GM23248 (cell line): ENCODE measurements at places on chromosomes 11 and 22. TPM values are rescaled to one million over a fixed set of nuclear protein-coding genes. Genes with fewer than 3 reads are reported as not detected.
A peak's percentile ranks its signal among the peaks of the same experiment; 100 is the strongest.

DNA sequence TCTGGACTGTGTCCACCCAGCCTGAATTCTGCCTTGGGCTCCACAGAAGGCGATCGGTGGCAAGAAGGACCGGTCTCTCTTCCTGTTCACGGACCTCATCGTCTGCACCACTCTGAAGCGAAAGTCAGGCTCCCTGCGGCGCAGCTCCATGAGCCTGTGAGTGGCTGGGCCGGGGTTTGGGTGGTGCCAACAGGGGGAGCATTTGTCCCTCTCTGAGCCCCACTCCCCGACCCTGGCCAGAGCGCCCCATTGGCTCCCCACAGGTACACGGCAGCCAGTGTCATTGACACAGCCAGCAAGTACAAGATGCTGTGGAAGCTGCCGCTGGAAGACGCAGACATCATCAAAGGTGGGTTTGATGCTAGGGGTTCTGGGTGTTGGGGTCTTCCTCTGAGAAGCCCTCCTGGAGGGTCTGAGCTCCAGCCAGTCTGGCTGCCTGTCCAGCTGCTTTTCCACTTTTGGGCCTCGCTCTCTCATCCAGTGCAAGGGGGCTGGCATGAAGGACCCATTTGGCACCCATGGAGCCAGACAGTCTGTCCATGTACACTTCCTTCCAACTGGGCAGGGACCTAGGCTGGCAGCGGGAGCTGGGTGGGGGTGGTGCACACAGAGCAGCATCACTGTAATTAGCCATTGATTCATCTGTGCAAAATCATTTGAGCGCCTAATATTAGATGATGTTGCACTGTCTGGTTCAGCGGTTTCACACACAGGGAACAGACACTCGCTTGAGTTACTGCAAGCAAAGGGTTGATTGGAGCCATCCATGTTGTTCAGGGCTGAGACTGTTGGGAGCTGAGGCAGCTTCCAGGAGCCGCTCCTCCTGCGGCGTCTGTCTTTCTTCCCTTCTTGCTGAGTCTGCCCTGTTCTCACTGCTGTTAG, 19.0 kb upstream of the RELT start:
- no peak for DNase-seq
- peaks cover 4% of the 10 kb centered on the region; the same call in 1 of the 2 replicates for H3K4me1 ChIP-seq
- H3K27me3 ChIP-seq = no peaks in the 10 kb centered on the region
- H3K27ac ChIP-seq = 0 out of 2 replicates have a peak overlapping the region, but pooled peaks have one; percentile 36

Gene LMNTD2
- polyA plus RNA-seq = 0.35 and 0.36 TPM in 2 replicates

Gene RIMBP3C
- 0.15 TPM in 1 of 2 replicates, not detected in the other for polyA plus RNA-seq

GRCh38 chr11:12105471-12105870, 4.9 kb upstream of the MICAL2 start:
- DNase-seq = no peak
- no peaks in the 10 kb centered on the region for H3K27me3 ChIP-seq
- H3K4me3 ChIP-seq = no peak overlapping the region
- no peak overlapping the region for H3K27ac ChIP-seq

Gene TBX10
- not detected in 2 replicates for polyA plus RNA-seq

GRCh38 chr11:69950120-69950519, 128.0 kb upstream of the ANO1 start:
- H3K4me3 ChIP-seq = no peak overlapping the region
- no peaks in the 10 kb centered on the region for H3K36me3 ChIP-seq
- peaks cover 17% of the 10 kb centered on the region; the same call in 1 of the 2 replicates for H3K27me3 ChIP-seq

Gene ANKK1
- polyA plus RNA-seq = not detected in 2 replicates

DNA sequence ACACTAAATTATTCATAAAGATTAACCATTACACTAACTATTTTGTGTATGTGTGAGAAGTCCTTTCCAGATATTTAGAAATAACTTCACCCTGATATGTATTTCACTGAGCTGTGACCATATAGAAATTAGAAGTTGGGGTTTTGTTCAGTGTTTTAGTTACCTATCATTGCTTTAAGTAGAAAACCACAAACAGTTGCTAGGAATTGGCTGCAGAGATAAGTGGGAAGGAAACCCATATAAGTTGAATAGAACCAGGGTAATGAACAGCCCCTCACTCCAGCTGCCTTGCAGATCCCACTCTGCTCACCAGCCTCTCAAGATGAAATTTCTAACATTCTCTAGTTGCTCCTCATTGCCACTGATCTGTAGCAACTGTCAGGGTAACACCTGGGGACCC, 10.3 kb downstream of the SRSF8 start:
- DNase-seq = no peak
- no peaks in the 10 kb centered on the region for H3K36me3 ChIP-seq
- H3K27me3 ChIP-seq = no peaks in the 10 kb centered on the region
- H3K4me3 ChIP-seq = no peak overlapping the region

Gene FLRT1
- 0.09 TPM in 1 of 2 replicates, not detected in the other for polyA plus RNA-seq

GRCh38 chr11:132140056-132140455, 769.6 kb downstream of the NTM start:
- H3K4me1 ChIP-seq = 0 out of 2 replicates have a peak, but pooled peaks cover 2% of the 10 kb centered on the region
- H3K4me3 ChIP-seq = no peak overlapping the region
- no peak overlapping the region for H3K27ac ChIP-seq
- no peak for DNase-seq

GRCh38 chr11:122025757-122026156, 90.3 kb downstream of the BLID start:
- peaks cover 23% of the 10 kb centered on the region; the same call in 1 of the 2 replicates for H3K4me1 ChIP-seq
- peaks cover 41% of the 10 kb centered on the region; the same call in 1 of the 2 replicates for H3K36me3 ChIP-seq

DNA sequence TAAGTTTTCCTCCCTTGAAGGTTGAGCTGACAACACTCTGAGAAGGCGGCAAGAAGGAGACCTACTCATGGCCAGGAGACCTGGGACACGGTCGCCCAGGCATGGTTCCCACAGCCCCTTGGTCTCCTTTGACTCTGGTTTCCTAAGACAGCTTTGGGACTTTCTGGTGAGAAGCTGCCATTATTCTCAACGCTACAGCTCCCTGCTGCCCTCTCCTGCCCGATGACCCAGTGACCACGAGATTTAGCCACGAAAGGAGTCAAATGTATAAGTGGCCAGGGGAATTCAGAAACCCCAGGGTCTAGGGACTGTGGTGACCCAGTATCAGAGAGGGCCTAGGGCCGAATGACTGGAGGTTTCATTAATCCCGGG, 699 bp upstream of the SDF2L1 start:
- H3K27ac ChIP-seq = peak overlapping the region; percentile 42
- H3K27me3 ChIP-seq = no peaks in the 10 kb centered on the region
- H3K36me3 ChIP-seq = no peaks in the 10 kb centered on the region
- no peaks in the 10 kb centered on the region for H3K4me1 ChIP-seq
